ENCODE measurements at places on chromosomes 3 and 15. TPM values are rescaled to one million over a fixed set of nuclear protein-coding genes. Genes with fewer than 3 reads are reported as not detected.

The MED12L gene
- under 0.01 TPM for total RNA-seq

The MUC20 gene
- total RNA-seq = not detected

The LTK gene
- total RNA-seq = 0.06 TPM

The CYP11A1 gene
- not detected for total RNA-seq

The BCL2A1 gene
- not detected for total RNA-seq

The PRR20G gene
- total RNA-seq = not detected

The LRRC58 gene
- 11.6 TPM for total RNA-seq

Measured in bladder microvascular endothelial cell (primary cell).